ENCODE measurements at places on chromosomes 7 and 10.

GRCh38 chr7:129875745-129876411 lies 76.9 kb downstream of the UBE2H start:
- no peak for DNase-seq

DNA sequence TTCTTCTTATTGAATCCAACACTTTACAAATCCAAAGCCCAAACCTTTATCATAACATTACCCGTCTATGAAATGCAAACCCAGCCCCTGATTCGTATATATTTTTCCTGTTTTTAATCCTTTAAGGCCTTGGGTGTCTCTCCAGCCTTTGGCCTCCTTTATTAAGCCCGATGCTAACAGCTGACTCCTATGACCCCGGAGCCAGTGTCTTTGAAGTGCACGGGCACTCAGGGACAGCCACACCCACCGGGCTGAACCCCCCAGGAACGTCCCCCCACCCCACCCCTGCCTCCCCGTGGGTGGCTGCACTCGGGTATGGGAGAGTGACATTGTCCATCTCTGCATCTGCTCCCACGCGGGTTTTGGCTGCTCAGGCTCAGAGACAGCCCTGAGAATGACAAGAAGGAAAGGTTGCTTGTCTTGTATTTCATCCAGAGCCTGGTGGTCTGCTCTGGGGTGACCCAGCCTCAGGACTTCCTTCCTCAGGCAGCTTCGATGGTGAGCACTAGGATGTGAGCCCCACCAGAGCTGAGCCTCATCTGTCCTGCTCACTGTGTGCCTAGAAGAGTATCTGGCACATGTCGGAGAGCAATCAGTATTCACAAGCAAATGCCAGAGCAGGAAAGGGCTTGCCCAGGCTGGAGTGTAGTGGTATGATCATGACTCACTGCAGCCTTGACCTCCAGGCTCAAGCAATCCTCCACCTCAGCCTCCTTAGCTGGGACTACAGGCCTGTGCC lies 210.4 kb downstream of the SKIDA1 start:
- no peak for DNase-seq

DNA sequence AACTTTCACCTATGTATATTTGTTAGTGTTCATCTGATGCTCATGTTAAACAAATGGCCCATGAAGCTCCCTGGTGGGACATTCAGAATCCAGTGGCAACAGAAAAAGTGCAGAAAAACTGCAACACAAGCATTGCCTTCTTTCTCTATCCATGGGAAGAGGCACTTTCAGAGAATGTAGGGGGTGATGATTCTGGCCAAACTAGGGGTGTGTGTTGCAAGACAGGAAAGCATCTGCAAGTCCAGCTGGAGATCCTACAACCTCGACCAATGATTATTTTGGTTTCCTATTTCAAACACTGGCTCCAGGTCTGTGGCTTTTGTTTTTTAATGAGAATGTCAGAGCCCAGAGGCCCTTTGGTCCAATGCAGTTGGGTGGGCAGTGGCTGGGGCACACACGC lies 198.7 kb downstream of the CXCL12 start:
- no peak for DNase-seq

- DNase-seq: no peak
Observed at GRCh38 chr7:13109201-13109600, 421.8 kb downstream of the ARL4A start.

- no peak for DNase-seq
Observed at GRCh38 chr7:81672872-81673271, 97.0 kb downstream of the HGF start.

DNA sequence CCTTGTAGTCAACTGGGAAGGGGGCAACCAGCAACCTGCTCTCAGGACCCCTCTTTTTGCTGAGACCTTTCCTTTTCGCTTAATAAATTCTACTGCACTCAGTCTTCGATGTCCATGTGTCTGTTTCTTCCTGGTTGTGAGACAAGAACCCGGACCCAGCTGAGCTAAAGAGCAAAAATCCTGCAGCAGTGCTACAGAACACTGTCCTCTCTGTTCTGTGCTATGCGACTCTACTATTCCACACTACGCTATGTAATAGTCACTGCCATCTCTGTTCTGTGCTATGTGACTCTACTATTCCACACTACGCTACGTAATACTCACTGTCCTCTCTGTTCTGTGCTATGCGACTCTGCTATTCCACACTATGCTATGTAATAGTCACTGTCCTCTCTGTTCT lies 34.3 kb downstream of the DIP2C start:
- no peak for DNase-seq

- DNase-seq: no peak
Observed at GRCh38 chr10:90321132-90321816, 536.6 kb downstream of the HTR7 start.

- no peak for DNase-seq
Observed at GRCh38 chr7:38655833-38656774, 24.9 kb upstream of the AMPH start.

DNA sequence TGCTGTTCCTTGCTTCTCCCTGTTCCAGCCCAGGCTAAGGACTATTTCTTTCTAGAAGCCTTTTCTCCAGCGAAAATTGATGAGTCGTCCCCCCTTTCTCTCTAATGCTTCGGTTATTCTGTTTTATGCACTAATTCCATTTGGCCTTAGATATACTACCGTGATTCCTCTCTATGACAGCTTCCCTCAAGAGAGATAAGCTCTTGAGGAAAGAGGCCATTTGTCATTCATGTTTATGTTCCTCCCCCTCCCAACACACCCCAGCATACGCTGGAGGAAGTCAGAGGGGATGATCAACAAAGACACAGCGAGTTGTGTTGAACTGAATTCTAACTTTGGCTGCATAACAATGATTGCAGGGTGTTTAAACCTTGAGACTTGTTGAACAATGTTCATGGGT lies 198.8 kb downstream of the BMPER start:
- DNase-seq: no peak

- DNase-seq: no peak
Observed at GRCh38 chr7:79770063-79770462, 316.6 kb upstream of the MAGI2 start.

GRCh38 chr10:116272440-116273283 lies at the start of gene GFRA1:
Gene GFRA1 (minus strand): TSS chr10:116273206. CDS start chr10:116272029, 1,177 bp downstream.
- no peak for DNase-seq

DNA sequence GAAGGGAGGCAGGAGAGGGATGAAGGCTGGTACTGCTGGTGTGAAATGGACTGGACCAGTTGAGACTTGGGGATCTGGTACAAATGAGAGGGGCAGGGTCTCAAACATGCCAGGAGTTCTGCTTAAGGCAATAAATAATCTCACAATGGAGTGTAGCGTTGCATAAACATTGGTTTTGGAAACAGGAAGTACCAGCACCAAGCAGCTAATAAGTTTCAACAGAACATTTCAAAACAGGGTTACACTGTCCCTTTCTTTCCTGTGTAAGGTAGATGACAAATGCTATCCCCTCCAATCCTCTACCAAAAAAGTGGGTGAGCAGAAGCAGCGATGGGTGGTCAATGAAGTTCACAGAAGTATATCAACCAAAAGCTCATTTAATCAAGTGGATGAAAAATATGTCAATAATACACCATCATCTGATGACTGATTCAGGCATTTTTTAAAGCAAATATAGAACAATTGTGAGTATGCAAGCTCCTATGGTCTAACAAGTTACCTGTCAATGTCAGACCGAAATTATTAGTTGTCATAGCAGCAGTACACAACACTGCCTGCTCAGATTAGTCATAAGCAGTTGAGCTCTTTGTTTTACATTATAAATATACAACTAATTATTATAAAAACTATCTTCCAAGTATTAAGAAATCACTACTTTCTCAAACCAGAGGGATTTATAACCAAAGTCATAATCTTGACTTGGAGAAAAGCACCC lies 220.0 kb downstream of the FAM107B start:
- DNase-seq: no peak

- peak; percentile 51 for DNase-seq
Observed at GRCh38 chr10:102413053-102413705, 5.4 kb downstream of the PSD start.

- DNase-seq: peak; percentile 47
Observed at GRCh38 chr7:17939606-17940301, 540 bp downstream of the SNX13 start.

DNA sequence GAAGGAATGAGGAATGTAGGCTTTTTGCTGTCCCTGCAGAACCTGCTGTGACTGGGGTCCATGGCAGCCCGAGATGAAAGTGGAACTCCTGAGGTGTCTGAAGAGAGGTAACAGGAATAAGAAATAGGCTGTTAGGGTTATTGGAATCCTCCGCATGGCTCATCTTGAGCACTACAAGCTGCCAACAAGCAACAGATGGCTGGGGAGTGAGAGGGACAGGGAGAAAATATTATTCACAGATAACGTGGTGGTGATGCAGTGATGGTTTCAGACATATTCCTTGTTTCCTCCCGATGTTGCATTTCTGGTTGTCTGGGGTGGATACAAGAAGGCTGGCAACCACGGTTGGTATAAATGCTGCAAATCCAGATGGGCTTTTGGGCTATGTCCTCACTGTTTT lies 46.1 kb downstream of the AP3M1 start:
- no peak for DNase-seq

DNA sequence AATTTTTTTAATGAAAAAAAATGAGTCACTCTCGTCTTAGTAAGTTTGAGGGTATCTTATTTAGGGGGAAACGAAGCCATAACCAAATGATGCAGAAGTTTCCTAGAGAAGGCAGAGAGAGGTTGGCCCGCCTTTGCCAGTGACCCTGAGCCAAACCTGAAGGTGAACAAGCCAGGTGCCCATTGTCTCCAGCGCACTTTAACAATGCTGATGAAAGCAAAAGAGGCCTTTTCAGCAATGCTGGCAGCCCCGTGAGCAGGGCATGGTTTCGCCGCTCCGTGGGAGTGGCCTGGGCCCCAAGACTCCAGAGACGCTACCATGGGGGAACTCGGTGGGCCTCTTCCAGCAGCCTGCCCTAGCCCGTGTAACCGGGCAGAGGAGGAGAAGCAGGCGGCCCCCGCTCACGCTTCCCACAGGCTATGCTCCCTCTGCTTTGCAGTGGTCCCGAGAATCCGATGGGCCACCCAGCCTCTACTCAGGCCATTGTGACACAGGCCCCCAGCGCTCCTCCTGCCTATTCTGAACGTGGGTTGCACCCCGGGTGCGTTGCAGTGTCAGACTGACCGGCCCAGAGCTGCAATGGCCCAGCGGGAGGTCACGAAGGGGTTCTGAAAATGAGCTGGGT lies 14.0 kb upstream of the UNCX start:
- no peak for DNase-seq

- no peak for DNase-seq
Observed at GRCh38 chr10:77922566-77923179, 3.9 kb downstream of the DLG5 start.

- DNase-seq: no peak
Observed at GRCh38 chr7:129375141-129375938, 58.9 kb upstream of the STRIP2 start.

GRCh38 chr10:113071446-113071845 lies 121.4 kb downstream of the TCF7L2 start:
- no peak for DNase-seq

GRCh38 chr7:127996253-127997071 lies 34.8 kb downstream of the LRRC4 start:
- DNase-seq: no peak

DNA sequence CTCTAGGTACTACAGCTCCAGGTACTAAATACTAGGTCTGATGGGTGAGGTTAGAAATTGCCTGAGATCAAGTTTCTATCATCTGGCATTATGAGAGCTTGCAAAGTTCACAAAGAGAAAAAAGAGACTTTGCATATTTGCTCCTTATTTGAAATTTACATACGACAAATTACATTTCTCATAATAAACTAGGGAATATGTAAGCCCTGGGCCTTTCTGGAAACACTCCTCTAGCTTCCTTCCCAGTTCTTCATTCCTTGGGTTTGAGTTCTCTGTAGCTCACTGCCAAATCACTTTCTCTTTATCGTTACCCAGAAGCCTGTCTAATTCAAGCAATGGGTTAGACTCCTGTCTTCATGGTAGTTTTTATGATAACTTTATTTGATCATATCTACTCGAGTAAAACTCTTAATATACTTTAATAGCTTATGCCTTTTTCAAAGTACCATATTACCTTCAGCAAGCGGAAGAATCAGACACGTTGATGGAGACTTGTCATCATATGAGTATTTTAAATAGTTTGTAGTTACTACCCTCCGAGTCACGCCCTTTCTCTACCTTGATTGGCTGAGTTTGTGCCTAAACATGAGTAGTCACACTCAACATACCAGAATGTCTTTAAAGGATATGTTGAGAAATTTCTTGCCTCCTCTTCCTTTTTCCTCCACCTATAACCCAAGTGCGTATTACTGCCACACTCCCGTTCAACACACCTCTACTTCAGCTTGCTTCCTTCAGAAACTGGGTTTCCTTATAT lies 150.5 kb downstream of the DKK1 start:
- DNase-seq: no peak

Measured in stimulated activated CD4-positive, alpha-beta T cell treated with anti-CD3 and anti-CD28 coated beads, Interleukin-2, amount 100 ng/mL, for 24 hours (primary cell).